Neural crest cell (in vitro differentiated cells): ENCODE measurements at places on chromosomes 2 and 18. TPM values are rescaled to one million over a fixed set of nuclear protein-coding genes. Genes with fewer than 3 reads are reported as not detected.
A peak's percentile ranks its signal among the peaks of the same experiment; 100 is the strongest.

Gene IHH
- 0.16 TPM in 1 of 2 replicates, not detected in the other for total RNA-seq

Gene SAG
- total RNA-seq: not detected in 2 replicates

Gene SDC1
- 81.0 and 85.4 TPM in 2 replicates for total RNA-seq

Gene RAB11FIP5
- total RNA-seq: 6.7 and 10.1 TPM in 2 replicates

Gene MROH2A
- not detected in 2 replicates for total RNA-seq

Gene SERPINB4
- not detected in 2 replicates for total RNA-seq

Gene DYSF
- total RNA-seq: 2.2 and 2.4 TPM in 2 replicates

Gene PPP1R1C
- 1.7 and 2.2 TPM in 2 replicates for total RNA-seq

Gene MBP
- total RNA-seq: 1.6 and 2.0 TPM in 2 replicates

DNA sequence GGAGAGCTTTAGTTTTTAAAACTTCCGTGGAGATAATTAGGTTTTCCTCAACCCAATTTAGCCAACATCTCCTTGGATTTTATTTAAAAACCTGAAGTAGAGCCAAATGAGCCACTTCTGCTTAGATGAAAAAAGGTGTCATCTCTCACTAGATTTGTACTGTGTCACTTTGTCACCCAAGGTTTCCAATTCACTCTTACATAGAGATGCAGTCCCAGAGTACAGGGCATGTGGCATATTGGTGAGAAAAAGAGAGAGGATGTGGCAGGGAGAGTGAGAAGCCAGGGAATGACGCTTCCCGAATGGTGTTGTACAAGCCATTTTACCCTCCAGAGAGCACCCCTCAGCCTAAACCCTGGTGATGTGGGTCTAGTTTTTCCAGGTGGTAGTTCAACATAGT is 44.4 kb upstream of the CTLA4 start:
- no peak for DNase-seq

DNA sequence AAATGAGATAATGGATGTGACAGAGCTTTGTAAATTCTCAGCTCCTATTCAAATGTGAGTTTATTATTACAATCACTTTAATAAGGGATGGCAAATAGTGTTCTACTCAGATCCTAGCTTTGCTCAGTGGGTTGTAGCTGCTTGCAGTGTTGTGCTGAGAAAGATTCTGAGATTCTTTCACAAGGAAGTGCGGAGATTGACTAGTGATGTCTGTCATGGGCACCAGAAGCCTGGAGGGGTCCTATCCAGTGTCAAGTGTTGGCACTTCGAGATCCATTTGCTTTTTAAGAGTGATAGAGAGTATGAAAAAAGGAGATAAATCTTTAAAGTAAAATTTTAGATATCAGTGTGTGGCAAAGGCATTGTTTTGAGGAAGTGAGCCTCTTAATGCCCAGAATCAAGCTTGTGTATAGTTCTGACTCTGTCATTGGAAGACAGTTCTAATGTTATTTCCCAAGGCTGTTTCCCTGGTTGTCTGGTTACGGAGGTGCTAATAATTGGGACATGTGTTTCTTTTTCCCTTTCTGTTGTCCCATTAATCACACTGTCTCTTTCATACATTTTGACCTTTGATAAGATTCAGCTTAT is 181.7 kb upstream of the SPRED2 start:
- no peak for DNase-seq

DNA sequence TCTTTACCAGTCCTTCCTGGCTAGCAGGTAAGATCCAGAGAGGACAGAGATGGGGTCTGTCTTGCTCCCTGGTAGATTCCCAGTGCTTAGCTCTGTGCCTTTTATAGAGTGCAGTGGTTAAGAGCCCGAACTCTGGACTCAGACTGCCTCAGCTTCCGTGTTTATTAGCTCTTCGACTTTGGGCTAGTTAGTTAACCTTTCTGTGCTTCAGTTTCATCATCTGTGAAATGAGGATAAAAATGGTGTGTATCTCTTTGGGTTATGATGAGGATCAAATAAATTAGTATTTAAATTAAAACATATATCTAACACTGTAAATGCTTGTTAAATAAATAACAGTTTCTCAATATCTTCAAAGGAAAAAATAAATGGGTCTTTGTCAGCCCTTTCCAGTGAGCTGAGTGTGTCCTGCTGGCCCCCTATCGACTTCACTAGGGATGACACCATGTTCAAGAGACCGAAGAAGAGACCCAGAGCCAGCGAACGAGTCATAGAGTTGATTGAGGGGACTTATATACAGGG is 38.2 kb downstream of the CERS6 start:
- DNase-seq: peak; percentile 19

- no peak for DNase-seq
These were observed 168.7 kb downstream of the KCNS3 start for GRCh38 chr2:18047213-18047611.

- DNase-seq: no peak
These were observed 10.1 kb upstream of the NEU4 start for GRCh38 chr2:241798631-241799521.

DNA sequence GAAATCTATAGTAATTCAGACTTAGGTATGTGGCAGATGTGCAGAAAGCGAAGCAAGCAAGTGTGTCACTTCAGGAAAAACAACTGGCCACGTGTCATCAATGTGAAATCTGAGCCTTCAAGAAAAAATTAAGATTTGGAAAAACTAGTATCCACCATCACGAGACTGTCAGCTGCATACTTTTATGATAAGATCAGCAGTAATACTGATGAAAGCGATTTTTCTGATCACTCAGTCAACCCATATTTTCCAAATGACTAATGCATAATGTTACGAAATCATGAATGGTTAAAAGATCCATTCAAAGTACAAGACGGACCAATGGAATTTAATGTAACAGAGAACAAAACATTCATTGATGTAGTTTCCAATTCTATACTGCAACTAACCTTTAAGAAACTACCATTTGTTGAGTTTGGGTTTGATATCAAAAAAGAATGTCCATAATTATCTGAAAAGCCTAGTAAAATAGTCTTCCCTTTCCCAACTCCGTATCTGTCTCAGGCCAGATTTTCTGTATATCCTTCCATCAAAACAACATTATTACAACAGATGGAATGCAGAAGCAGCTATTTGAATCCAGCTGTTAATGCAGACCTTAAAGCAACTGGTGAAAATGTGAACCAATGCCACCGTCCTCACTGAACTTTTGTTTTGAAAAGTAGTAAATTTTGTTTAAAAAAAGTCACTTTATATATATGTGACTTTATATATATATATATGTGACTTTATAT is 17.0 kb upstream of the BCL2 start:
- DNase-seq: no peak

GRCh38 chr2:144705328-144706245 is 185.7 kb upstream of the ZEB2 start:
- DNase-seq: no peak

DNA sequence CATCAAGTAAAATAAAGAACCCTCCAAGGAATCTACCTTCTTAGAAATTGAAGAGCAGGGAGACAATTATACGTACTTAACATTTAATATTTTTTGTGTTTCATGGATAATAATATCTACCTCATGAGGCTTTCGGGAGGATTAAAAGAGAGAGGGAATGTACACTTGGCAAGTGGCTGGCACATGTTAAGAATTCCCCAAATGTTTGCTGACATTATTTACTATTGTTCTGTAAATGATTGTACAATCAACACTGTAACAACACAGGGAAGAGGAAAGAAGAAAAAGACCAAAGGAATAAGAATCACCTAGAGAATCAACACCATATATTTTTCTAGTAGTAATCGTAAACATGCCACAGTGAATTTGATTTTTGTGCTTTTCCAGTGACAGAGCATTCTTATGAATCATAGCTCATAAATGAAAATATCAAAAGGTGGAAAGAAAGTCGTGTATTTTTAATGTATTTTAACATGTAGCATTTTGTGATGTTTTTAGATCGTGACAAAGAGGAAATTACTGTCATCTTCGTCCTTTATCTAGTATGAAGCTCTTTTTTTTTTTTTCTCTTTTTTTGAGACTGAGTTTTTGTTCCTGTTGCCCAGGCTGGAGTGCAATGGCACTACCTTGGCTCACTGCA is 67.3 kb downstream of the B3GNT2 start:
- DNase-seq: no peak
